Naive thymus-derived CD8-positive, alpha-beta T cell (primary cell): ENCODE measurements at places on chromosomes 5 and 9. TPM values are rescaled to one million over a fixed set of nuclear protein-coding genes. Genes with fewer than 3 reads are reported as not detected.
A peak's percentile ranks its signal among the peaks of the same experiment; 100 is the strongest.

The PCDHB7 gene
- total RNA-seq = not detected

The DMRT2 gene
- total RNA-seq = not detected

The TMEM174 gene
- total RNA-seq = not detected

The FOXD4L4 gene
- total RNA-seq = 0.44 TPM

The UGT3A1 gene
- not detected for total RNA-seq

The ELAVL2 gene
- not detected for total RNA-seq

The FCN2 gene
- total RNA-seq = not detected

The RNF145 gene
- 46.8 TPM for total RNA-seq

The LURAP1L gene
- total RNA-seq = not detected

The HAVCR1 gene
- total RNA-seq = 30.2 TPM

The MLANA gene
- not detected for total RNA-seq

DNA sequence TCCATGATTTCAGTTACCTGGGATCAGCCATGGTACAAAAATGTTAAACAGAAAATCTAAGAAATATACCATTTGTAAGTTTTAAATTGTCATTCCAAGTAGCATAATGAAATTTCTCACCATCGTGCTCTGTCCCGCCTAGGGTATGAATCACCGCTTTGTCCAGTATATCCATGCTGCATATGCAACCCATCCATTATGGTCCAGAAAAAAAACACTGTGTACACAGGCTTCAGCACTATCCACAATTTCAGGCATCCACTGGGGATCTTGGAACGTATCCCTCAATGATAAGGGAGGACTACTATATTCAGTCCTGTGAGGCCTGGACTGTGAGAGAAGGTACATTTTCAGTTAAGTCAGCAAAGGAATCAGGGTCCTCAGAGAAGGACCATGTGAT lies 37.6 kb upstream of the HNRNPA0 start:
- peaks cover 5% of the 10 kb centered on the region for H3K4me1 ChIP-seq
- H3K4me3 ChIP-seq = no peak overlapping the region
- H3K27ac ChIP-seq = no peak overlapping the region

DNA sequence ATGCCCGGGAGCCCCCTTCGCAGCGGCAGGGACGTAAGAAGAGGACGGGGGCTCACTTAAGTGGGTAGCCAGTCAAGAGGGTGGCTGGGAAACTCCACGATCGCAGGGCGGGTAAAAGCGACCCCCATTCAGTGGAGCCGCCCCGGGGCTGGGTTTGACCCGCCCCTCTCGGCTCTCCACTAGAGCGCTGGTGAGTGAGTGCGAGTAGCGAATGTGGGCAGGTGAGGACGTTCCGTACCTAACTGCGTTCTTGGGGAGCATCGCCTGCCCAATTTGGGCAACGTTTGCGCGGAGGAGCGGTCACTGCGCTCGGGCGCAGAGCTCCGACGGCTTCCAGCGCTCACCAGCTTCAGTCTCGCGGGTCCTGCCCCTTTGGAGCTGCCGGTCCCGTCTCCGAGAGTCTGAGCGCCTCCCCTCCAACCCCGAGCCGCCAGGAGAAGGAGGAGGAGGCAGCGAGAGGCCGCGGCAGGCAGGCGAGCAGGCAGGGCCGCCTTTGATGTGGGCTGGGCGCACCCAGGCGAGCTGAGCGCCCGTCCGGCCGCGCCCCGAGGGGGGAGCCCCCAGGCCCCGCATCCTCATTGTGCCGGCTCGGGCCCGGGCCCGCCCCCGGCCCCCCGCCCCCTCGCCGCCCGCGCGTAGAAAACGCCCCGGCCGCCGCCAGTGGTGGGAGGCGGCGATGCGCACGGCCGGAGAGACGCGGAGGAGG lies at the start of gene FGF18:
FGF18 (plus strand) TSS at position 666 of the 706 bp plus-strand sequence. CDS start 553 bp downstream, outside the sequence.
- DNase-seq = peak; percentile 15
- peaks cover 1% of the 10 kb centered on the region for H3K36me3 ChIP-seq
- H3K4me3 ChIP-seq = peak within 1 kb of the TSS; percentile 90
- H3K27ac ChIP-seq = no peak within 1 kb of the TSS

DNA sequence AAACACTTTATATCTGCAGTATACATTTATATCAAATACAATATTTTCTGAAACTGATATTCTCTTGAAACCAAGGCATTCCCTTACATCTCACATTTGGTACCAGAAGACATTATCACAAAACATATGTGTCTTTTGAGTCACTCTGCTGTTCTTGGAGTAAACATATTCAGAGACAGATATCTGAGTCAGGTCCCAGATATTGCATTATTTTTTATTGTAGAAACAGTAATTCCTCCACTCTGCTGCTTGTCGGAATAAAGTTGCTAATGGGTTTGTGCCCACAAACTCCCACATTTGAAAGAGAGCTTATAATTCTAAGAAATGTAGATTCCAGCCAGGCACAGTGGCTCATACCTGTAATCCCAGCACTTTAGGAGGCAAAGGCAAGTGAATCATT lies 261.1 kb upstream of the DAPK1 start:
- H3K36me3 ChIP-seq = no peaks in the 10 kb centered on the region
- no peak overlapping the region for H3K4me3 ChIP-seq
- no peak overlapping the region for H3K27ac ChIP-seq
- peaks cover 14% of the 10 kb centered on the region for H3K27me3 ChIP-seq
- no peak for DNase-seq

DNA sequence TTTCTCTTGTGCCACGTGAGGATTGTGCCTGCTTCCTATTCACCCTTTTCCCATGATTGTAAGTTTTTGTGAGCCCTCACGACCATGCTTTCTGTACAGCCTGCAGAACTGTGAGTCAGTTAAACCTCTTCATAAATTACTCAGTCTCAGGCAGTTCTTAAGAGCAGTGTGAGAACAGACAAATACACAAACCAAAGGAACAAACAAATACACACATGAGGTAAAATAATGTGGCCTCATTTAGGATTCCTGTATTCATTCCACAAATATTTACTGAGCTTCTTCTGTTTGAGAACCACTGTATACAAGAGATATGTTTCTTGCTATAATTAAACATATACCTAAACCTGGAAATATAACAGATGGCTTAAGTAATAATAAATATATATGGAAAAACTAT lies 760.3 kb downstream of the CDH9 start:
- H3K27me3 ChIP-seq = no peaks in the 10 kb centered on the region
- H3K4me1 ChIP-seq = no peaks in the 10 kb centered on the region
- no peak overlapping the region for H3K27ac ChIP-seq
- no peak overlapping the region for H3K4me3 ChIP-seq

- H3K4me3 ChIP-seq = no peak overlapping the region
- peaks cover 7% of the 10 kb centered on the region for H3K27me3 ChIP-seq
- H3K36me3 ChIP-seq = no peaks in the 10 kb centered on the region
- H3K4me1 ChIP-seq = no peaks in the 10 kb centered on the region
- DNase-seq = no peak
Measured at GRCh38 chr5:123178683-123179082, 89.6 kb downstream of the PRDM6 start.

- no peak overlapping the region for H3K27ac ChIP-seq
- H3K4me3 ChIP-seq = peak overlapping the region; percentile 59
- peaks cover 3% of the 10 kb centered on the region for H3K36me3 ChIP-seq
Measured at GRCh38 chr5:73435759-73436534, 12.6 kb downstream of the FOXD1 start.

DNA sequence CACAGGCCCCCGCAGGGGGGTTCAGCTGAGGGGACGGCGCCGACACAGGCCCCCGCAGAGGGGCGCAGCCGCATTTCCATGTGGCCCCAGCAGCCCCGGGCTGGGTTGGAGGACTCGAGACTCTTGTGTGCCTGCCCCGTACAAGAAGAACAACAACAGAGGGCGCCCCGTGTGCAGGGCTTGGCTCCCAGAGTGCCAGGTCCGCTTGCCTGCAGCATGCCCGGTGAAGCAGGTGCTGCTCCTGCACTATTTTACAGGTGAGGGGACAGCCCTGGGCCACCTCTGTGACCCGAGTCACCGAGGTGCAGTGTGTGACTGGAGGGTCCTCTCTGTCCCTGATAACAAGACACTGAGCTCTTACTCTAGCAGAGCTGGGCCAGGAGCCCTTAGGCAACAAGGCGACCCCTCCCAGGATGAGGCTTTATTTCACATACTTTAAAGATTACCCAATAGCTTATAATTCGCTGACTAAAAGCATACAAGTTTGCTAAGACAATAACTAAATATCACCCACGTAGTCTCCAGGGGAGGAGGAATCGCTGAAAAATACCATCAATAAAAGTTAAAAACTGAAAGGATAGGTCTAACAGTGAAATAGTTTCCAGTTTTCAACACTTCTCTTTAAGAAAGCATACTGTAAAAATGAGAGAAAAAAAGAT lies 41.7 kb upstream of the SLC9A3 start:
- peaks cover 23% of the 10 kb centered on the region for H3K27me3 ChIP-seq
- no peaks in the 10 kb centered on the region for H3K36me3 ChIP-seq
- peaks cover 2% of the 10 kb centered on the region for H3K4me1 ChIP-seq
- H3K4me3 ChIP-seq = no peak overlapping the region
- H3K27ac ChIP-seq = no peak overlapping the region
- no peak for DNase-seq

DNA sequence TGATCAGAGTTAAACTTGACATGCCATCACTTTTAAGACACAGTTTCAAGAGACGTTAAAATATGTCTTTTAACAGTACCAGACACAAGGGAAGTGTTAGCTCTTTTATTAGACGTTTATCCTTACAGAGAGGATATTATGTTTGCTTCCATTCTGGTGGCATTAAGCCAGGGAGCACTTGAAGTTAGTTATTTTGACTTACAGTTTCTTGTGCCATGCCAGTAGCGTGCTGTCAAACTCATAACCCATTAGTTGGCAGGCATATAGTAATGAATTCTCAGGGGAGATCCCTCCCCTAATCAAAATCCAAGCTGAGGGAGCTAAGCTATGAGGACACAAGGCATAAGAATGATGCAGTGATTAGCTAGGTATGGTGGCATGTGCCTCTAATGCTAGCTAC lies 66.5 kb downstream of the RPS6 start:
- no peaks in the 10 kb centered on the region for H3K27me3 ChIP-seq
- H3K36me3 ChIP-seq = peaks cover 40% of the 10 kb centered on the region
- H3K4me3 ChIP-seq = no peak overlapping the region
- H3K4me1 ChIP-seq = peaks cover 4% of the 10 kb centered on the region

GRCh38 chr9:109449036-109449798 lies 48.9 kb downstream of the PTPN3 start:
- no peak overlapping the region for H3K4me3 ChIP-seq
- no peaks in the 10 kb centered on the region for H3K4me1 ChIP-seq
- DNase-seq = no peak
- H3K36me3 ChIP-seq = no peaks in the 10 kb centered on the region
- H3K27me3 ChIP-seq = peaks cover 6% of the 10 kb centered on the region
- H3K27ac ChIP-seq = no peak overlapping the region

GRCh38 chr9:126479515-126479914 lies 134.2 kb upstream of the LMX1B start:
- H3K27me3 ChIP-seq = no peaks in the 10 kb centered on the region
- H3K27ac ChIP-seq = no peak overlapping the region
- DNase-seq = no peak
- no peak overlapping the region for H3K4me3 ChIP-seq
- peaks cover 4% of the 10 kb centered on the region for H3K36me3 ChIP-seq

GRCh38 chr9:105338308-105338707 lies 93.9 kb downstream of the SLC44A1 start:
- peaks cover 2% of the 10 kb centered on the region for H3K4me1 ChIP-seq
- H3K27ac ChIP-seq = no peak overlapping the region
- H3K4me3 ChIP-seq = no peak overlapping the region

DNA sequence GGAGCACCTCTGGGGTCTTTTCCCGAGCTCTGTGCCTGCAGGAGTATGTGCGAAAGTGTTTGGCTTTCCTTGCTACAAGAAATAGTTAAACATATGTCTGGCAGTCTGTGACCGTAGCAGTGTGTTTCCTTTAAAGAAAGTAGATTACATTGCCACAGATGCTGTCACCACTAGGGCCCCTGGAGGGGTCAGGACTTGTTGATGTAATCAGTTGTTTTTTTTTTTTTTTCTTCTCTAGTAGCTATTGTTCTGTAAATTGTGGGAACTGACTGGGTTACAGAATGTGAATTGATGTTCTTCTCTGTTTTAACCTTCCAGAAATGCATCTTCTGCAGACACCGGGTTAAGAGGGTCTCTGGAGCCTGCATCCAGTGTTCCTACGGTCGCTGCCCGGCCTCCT lies 345.6 kb downstream of the KDM4C start:
- no peak overlapping the region for H3K27ac ChIP-seq
- no peak for DNase-seq
- no peaks in the 10 kb centered on the region for H3K27me3 ChIP-seq
- peaks cover 4% of the 10 kb centered on the region for H3K4me1 ChIP-seq

GRCh38 chr9:136726631-136727191 lies 14.3 kb downstream of the DIPK1B start:
- H3K4me3 ChIP-seq = peak overlapping the region; percentile 97
- H3K27me3 ChIP-seq = no peaks in the 10 kb centered on the region
- H3K27ac ChIP-seq = peak overlapping the region; percentile 91
- DNase-seq = peak; percentile 21
- H3K4me1 ChIP-seq = peaks cover 15% of the 10 kb centered on the region

GRCh38 chr5:124844371-124844920 lies 98.0 kb upstream of the ZNF608 start:
- no peak overlapping the region for H3K27ac ChIP-seq
- peaks cover 4% of the 10 kb centered on the region for H3K27me3 ChIP-seq
- DNase-seq = no peak

DNA sequence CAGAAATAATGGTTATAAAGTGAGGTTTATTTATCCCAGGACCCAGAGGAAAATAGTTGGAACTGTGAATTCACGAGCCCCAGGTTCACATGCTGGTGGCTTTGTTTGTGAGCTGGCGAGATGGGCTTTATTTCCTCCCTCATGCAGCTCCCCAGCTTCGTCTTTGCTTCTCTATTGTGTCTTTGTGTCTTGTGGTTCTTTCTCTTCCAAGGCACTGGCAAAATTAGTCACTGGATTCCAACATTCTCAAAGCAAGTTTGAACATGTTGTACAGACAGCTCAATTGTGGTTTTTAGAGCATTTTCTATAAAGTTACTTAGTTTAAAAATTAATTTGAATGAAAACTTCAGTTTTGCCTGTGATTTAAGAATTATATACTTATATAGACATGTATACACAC lies 7.2 kb downstream of the NDUFS6 start:
- peaks cover 11% of the 10 kb centered on the region for H3K36me3 ChIP-seq
- no peak overlapping the region for H3K4me3 ChIP-seq
- H3K27me3 ChIP-seq = no peaks in the 10 kb centered on the region
- no peak overlapping the region for H3K27ac ChIP-seq

- no peak for DNase-seq
- peaks cover 1% of the 10 kb centered on the region for H3K27me3 ChIP-seq
- no peaks in the 10 kb centered on the region for H3K36me3 ChIP-seq
- no peak overlapping the region for H3K27ac ChIP-seq
- H3K4me3 ChIP-seq = no peak overlapping the region
Measured at GRCh38 chr9:107559494-107560086, 70.0 kb upstream of the KLF4 start.

GRCh38 chr5:135294793-135295192 lies 104.2 kb downstream of the MACROH2A1 start:
- H3K27ac ChIP-seq = no peak overlapping the region
- no peaks in the 10 kb centered on the region for H3K4me1 ChIP-seq
- no peak for DNase-seq
- no peak overlapping the region for H3K4me3 ChIP-seq
- no peaks in the 10 kb centered on the region for H3K36me3 ChIP-seq

DNA sequence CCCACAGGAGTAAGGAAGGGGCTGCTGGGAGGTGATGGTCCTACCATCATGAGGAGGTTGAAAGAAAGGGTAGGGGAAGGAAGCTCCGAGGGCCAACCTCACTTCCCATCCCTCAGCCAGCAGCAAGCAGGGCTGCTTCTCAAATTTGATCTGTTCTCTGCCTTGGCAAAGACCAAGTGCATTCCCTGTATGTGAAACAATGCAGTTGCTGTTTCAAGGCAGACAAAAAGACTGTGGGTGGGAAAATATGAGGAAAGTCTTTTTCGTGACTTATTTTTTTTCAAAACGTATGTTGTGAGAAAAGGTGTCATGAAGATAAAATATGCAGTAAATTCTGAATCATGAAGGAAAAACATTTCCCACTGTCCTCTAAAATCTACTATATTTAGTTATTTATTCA lies 165.9 kb downstream of the ARSB start:
- no peak overlapping the region for H3K4me3 ChIP-seq
- no peaks in the 10 kb centered on the region for H3K27me3 ChIP-seq
- no peaks in the 10 kb centered on the region for H3K4me1 ChIP-seq
- no peak overlapping the region for H3K27ac ChIP-seq
- DNase-seq = no peak
- H3K36me3 ChIP-seq = peaks cover 4% of the 10 kb centered on the region
